HuH-7.5 (cell line): ENCODE measurements at places on chromosomes 7 and 10.

DNA sequence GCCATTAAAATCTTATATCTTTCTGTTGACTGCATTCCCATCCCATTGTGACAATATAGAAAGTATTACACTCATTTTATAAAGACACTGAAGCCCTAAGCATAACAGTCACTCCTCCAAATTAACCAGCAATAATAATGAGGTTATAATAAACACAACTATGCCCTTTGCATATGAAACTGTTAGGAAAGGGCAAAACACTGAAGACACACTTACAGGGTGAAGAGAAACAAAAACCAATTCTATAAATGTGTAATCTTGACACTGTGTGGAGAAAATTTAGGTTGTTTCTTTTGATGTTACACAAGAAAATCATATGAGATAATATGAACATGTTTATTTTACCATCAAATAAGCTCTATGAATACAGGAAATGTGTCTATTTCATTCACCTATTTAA, 14.0 kb upstream of the GPR37 start:
- no peak for DNase-seq

GRCh38 chr10:92916433-92916832, 68.1 kb downstream of the EXOC6 start:
- DNase-seq: no peak

- DNase-seq: no peak
Measured at GRCh38 chr7:108839076-108839475, 269.4 kb downstream of the DNAJB9 start.

GRCh38 chr7:2759736-2760097, 71.7 kb downstream of the AMZ1 start:
- DNase-seq: no peak

GRCh38 chr7:152870106-152870693, 110.6 kb downstream of the ACTR3B start:
- DNase-seq: no peak

DNA sequence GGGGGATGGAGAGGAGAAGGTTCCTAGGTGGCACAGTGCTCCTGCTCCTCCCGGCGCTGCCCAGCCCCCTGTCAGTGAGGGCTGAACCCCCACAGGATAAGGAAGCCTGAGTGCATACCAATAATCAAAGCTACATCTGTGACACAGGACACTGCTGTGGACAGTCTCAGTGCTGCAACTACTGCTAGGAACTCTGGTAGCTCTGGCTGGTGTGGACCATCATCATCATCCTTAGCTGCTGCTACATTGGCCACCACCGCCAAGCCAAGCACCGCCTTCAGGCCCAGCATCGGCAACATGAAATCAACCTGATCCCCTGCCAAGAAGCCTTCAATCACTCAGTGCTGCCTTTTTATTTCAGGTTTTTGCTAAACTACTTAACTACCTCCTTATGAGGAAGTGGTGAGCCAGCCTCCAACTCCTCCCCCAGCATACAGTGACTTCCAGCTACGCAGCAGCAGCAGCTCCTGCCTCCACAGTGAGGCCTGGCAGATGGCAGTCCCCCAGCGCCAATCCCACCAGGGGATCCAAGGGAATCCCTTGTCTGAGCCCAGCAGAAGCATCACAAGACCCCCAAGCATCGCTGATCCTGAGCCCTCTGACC, 32.1 kb upstream of the SLC26A4 start:
- DNase-seq: no peak
